ENCODE measurements at places on chromosomes 7 and 10.

DNA sequence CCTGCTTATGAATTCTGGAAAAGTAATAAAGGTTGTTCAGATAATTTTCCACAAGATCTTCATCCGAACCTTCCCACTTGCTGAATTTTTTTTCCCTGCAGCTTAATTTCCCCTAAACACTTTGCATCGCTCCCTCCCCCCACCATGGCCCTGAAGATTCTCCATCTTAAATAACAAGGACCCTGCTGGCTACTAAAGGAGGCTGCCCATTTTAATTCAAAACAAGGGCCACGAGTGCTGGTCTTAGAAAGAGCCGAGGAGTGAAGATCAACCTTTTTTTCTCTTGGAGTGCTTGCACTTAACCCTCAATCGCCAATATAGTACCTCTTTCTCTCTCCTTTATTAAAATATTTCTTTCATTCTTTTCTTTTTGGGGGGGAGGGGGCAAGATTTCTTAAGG, 9.2 kb upstream of the SP8 start:
- no peak for DNase-seq

DNA sequence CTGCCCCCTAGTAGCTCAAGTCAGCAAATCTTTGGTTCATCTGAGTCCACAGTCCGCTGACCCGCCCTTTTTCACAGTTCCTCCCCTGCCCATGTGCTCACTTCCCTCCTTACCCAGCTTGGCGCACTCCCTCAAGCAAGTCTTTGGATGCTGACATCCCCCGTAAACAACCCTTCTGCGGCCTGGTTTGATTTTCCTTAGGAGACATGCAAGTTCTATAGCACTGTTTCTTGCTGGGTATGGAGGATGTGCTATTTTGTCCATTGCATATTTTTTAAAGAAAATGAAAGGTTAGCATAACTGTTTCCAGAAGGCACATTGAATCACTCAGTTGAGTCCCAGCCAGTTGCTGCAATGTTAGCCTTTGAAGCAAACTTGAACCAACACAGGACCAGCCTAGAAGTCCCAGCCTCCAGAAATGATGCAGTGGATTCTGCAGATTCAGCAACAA, 38.2 kb downstream of the HTRA1 start:
- no peak for DNase-seq

DNA sequence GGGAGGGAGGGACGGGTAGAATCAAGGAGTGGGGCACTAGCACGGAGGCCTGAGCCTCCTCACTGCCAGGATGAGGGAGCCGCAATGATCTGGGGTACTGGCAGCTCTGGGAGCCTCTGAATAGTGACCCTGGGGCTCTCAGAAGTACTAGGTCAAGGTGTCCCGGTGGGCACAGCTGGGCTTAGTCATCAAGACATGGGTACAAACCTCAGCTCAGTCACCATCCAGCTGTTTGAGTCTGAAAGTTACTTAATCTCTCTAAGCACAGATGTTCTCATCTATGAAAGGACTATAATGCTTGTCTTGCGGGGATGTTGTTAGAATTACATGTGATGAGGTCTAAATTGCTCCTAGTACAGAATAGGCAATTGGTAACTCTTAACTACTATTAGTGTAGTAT, 276.8 kb downstream of the KCNMA1 start:
- DNase-seq: no peak

DNA sequence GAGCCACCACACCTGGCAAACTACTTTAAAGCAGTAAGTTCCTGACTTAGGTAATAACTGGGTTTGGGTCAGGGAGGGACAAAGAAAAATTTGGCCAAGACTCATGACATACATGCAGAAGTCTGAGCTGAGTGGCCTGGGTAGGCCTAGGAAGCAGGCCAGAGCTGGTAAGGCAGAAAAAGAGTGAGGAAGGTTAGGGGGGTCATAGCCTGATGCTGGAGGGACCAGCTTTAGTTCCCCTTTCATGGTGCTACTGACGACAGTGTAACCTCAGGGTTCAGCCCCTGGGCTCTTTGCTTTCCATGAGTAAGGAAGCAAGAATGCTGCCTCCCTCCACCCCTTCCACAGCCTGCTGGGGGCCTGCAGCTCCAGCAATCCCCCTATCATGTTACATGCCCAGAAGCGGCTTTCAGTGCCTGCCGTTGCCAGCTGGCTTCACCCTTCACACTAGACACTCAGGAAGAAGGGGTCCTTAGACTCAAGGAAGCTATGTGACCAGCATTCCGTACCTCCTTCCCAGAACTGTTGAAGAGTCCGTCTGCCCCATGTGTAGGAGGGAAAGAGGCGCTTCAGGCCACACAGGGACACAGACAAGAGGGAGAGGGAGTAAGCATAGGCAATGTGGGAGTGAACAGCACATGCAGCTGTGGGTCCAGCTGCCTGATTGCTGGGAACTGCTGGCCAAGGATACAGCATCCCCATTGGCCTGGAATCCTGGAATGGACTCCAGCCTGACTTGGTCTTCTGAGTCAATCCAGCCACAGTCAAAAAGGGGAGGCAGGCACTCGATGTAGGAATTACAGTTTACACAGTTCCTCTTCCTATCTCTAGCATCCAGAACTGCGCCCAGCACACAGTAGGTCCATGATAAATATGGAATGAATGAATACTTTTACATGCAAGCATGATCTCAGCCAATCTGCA, 4.1 kb upstream of the PLAU start:
- DNase-seq: no peak

- DNase-seq: no peak
Observed at GRCh38 chr7:113217314-113217713, 99.0 kb upstream of the SMIM30 start.

- DNase-seq: peak; percentile 83
Observed at GRCh38 chr7:158052381-158053060, 535.1 kb downstream of the PTPRN2 start.

All from mesenteric fat pad (tissue), 1 donor.